Activated T-helper 9 cell treated with anti-CD3 and anti-CD28 coated beads, Interleukin-2, amount 50 U/mL, for 16 hours (primary cell): ENCODE measurements at places on chromosomes 2 and 18.

DNA sequence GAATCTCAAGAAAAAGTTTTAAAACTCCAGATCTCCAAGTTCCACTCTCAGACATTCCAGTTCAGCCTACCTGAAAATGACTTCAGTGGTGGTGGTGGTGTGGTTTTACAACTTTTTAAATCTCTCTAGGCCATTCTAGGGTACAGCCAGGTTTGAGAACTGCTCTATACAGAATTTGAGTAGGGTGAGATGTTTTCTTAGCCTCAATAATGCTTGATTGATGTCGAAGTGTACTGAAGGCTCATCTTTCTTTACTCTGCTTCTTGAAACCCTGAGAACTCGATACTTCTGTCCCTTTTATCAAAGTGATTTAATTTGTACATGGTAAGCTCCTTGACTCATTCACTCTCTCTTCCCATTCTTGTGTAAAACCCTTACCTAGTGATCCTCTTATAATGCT is 143.8 kb downstream of the FAM124B start:
- DNase-seq: no peak

DNA sequence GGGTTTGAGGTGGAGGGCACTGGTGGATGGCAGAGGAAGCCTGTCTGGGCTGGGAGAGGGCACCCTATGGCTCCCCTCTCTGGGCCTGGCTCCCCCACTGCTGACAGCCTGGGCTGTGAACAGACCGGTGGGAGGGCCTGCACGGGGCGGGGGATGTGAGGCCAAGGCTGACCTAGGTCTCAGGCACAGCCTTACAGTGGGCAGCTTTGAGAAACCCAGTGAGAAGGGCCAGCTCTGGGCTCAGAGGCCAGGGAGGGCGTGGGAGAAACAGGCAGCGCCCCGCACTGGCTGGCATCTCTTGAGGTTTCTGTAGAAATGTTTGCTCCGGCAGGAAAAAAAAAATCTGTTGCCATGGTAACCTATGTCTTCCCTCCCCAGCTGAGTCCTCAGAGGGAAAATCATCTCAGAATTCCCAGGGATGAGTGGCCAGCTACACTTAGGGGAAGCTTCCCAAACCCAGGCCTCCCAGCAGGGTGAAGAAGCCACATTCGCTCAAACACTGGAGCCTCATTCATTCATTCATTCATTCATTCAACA is 71.7 kb upstream of the TAF1B start:
- DNase-seq: no peak

DNA sequence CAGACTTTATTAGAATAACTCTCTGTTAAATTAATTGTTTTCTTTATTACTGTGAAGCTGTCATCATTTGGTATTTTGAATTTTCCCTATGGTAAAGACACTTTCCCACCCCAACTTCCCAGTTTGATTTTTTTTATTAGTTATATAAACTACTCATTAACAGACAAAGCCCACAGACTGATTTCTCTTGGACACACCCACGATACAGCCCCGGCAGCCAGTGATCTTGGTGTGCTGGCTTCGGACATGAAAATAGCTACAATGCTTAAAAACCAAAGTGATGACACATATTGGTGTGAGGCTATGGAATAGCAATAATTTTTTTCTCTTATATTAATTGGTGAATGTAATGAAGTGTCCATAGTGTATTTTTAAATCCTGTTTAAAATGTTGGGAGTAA is 225.4 kb upstream of the SIX3 start:
- no peak for DNase-seq

GRCh38 chr2:19669559-19669958 is 232.2 kb downstream of the TTC32 start:
- no peak for DNase-seq
